ENCODE measurements at places on chromosomes 1 and 21. TPM values are rescaled to one million over a fixed set of nuclear protein-coding genes. Genes with fewer than 3 reads are reported as not detected.

- H3K36me3 ChIP-seq, result no peaks in the 10 kb centered on the region
- H3K27ac ChIP-seq, result peak overlapping the region; percentile 27
- no peak overlapping the region for H3K4me3 ChIP-seq
- H3K27me3 ChIP-seq, result no peaks in the 10 kb centered on the region
- peaks cover 14% of the 10 kb centered on the region for H3K4me1 ChIP-seq
These were observed 307.1 kb downstream of the CTH start for GRCh38 chr1:70718086-70718630.

ERG gene
- 9.5 TPM for polyA plus RNA-seq

DNA sequence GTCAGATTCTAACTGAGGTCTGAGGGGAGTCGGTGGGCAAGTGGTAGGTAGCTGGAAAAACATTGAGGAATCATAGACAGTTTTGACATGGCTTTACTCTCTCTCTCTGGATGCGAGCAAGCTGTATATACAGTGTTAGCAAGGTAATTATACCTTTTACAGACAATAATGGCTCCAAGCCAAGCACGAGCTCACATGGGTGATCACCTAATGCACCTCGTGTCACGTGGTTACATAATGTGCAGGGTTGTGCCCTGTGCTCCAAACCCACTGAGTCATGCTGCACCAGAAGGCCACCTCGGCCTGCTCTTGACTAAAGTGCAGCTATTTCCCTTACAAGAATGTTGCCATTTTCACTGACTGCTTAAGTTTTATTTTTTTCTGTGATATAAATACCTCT lies 7.6 kb upstream of the CLCA2 start:
- no peaks in the 10 kb centered on the region for H3K27me3 ChIP-seq
- DNase-seq, result no peak
- H3K4me1 ChIP-seq, result no peaks in the 10 kb centered on the region
- H3K27ac ChIP-seq, result no peak overlapping the region
- no peaks in the 10 kb centered on the region for H3K36me3 ChIP-seq
- H3K4me3 ChIP-seq, result no peak overlapping the region

RIIAD1 gene
- polyA plus RNA-seq, result not detected

- no peaks in the 10 kb centered on the region for H3K36me3 ChIP-seq
- H3K27me3 ChIP-seq, result no peaks in the 10 kb centered on the region
- DNase-seq, result no peak
- H3K4me1 ChIP-seq, result peaks cover 3% of the 10 kb centered on the region
- H3K27ac ChIP-seq, result no peak overlapping the region
These were observed 2.7 kb downstream of the IFNAR2 start for GRCh38 chr21:33232291-33233034.

- no peaks in the 10 kb centered on the region for H3K4me1 ChIP-seq
- H3K4me3 ChIP-seq, result no peak overlapping the region
- H3K27ac ChIP-seq, result no peak overlapping the region
- H3K27me3 ChIP-seq, result no peaks in the 10 kb centered on the region
- H3K36me3 ChIP-seq, result no peaks in the 10 kb centered on the region
These were observed 196.9 kb upstream of the USP24 start for GRCh38 chr1:55412060-55412459.

GRCh38 chr1:15422871-15423270 lies 13.2 kb downstream of the EFHD2 start:
- no peaks in the 10 kb centered on the region for H3K27me3 ChIP-seq
- H3K36me3 ChIP-seq, result no peaks in the 10 kb centered on the region

SLC1A7 gene
- 0.28 TPM for polyA plus RNA-seq

All from ovary (tissue), 10 donors.